ENCODE measurements at places on chromosomes 6 and 20. TPM values are rescaled to one million over a fixed set of nuclear protein-coding genes. Genes with fewer than 3 reads are reported as not detected.

DNA sequence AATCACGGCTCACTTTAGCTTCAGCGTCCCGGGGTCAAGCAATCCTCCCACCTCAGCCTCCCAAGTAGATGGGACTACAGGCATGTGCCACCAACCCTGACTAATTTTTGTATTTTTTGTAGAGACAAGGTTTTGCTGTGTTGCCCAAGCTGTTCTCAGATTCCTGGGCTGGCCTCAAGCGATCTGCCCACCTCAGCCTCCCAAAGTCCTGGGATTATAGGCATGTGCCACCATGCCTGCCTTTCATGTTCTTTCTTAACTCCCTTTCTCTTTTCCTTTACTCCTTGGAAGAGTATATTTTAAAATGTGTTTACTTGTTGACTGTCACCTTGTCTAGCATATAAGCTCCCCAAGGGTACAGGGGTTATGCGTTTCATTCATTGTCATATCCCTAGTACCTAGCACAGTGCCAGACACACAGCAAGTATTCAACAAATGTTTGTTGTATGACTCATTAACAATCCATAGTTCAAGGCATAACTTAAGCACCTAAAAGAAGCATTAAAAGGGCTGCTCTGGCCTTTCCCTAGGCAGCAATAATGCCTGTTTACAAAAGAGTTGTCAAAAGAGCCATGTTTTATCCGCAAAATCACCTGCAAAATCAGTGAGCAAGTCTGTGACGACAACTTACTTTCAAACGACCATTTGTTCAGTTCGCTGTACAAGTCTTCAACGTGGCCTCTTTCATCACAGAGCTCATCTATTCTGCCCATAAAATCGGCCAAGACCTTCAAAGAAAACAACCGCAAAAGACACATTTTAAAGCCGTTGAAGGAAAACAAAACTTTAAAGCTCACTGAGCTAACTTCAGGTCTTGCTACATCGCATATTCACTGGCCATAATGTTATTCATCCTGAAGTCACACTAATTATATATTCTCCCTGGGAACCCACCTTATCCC lies 4.6 kb downstream of the CYP24A1 start:
- DNase-seq, result no peak

The NHSL1 gene
- total RNA-seq, result 12.3 TPM

DNA sequence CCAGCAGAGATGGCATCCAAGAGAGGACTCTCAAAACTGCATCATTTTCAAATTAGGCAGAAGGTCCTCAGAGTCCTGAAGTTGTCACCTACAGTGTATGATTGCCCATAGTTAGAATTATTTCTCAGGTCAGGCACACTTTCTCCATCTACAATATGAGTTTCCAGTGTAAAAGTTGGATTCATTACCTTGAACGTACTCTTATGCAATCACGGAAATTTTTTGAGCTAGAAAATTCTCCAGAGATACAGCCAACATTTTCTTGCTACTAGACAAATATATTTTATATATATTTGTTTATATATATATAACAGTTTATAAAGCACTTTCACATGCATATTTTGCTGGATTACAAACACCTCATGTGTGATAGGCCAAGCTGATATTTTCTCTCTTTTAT lies 29.4 kb upstream of the SERPINB1 start:
- DNase-seq, result no peak

GRCh38 chr20:51425347-51426106 lies 117.0 kb downstream of the NFATC2 start:
- no peak for DNase-seq

- no peak for DNase-seq
These were observed 9.9 kb upstream of the NCR2 start for GRCh38 chr6:41325446-41326066.

The OR2B6 gene
- not detected for total RNA-seq

- no peak for DNase-seq
These were observed 760.7 kb downstream of the GRIK2 start for GRCh38 chr6:102154176-102154575.

GRCh38 chr6:12528136-12528535 lies 188.4 kb upstream of the PHACTR1 start:
- no peak for DNase-seq

- DNase-seq, result peak; percentile 1
These were observed 153.7 kb downstream of the MOXD1 start for GRCh38 chr6:132247381-132248159.

The FAM110A gene
- 6.4 TPM for total RNA-seq

DNA sequence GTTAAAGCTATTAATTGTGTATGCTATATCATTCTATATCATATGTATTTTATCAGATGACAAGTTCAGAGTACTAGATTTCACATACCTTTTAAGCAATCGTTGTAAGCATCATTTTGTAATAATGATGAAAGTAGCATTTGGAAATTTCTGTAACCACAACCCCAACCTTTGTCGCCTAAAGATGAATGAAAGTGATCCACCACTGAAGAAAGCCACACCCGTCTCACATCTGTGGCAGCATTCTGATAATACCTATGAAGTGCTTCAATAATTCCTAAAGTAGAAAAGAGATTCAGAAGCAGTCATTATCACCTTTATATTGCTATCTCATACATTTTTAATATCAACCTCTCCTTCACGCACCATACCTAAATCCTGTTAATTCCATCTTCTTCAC lies 16.6 kb downstream of the ZUP1 start:
- DNase-seq, result no peak

The PIGU gene
- 25.6 TPM for total RNA-seq

The RAET1L gene
- not detected for total RNA-seq

The C20orf96 gene
- total RNA-seq, result 3.0 TPM

- peak; percentile 89 for DNase-seq
These were observed 18.7 kb downstream of the UQCC2 start for GRCh38 chr6:33692760-33693158.

The LY6G6F gene
- total RNA-seq, result not detected

All from HFFc6 (cell line).